GM23248 (cell line): ENCODE measurements at places on chromosomes 12 and 14.

DNA sequence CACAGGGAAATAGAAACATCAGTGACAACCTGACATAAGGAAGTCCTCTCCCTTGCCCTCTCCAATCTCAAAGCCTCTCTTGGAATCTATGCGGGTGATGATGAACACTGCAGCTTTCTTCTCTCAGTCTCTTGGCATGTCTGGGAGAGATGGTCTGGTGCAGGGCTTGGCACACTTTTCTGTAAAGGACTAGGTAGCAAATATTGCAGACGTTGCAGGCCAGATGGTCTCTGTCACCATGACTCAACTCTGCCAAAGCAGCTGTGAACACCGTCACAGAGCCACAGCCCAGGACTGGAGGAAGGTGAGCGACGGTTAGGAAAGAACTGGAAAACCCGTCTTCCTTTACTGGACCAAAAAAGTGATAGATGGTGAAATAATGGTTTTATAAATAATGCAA lies 591.0 kb upstream of the TMEM132C start:
- peak; percentile 12 for DNase-seq

DNA sequence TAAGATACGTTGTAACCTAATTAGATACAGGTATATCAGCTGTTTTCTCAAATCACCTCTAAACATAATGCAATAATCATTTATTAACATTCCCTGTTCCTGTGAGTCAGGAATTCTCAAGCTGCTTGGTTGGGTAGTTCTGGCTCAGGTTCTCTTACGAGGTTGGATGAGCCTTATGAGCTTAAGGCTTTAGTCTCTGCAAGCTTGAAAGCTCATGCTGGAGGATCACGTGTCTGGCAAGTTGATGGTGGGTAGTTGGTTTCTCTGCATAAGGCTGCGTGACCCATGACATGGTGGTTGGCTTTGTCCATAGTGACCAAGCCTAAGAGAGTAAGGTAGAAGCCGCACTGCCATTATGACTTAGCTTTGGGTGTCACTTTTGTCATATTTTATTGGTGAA lies 62.0 kb downstream of the PLEKHA5 start:
- no peak for DNase-seq

GRCh38 chr12:77847680-77848431 lies 17.2 kb downstream of the NAV3 start:
- peak; percentile 86 for DNase-seq

DNA sequence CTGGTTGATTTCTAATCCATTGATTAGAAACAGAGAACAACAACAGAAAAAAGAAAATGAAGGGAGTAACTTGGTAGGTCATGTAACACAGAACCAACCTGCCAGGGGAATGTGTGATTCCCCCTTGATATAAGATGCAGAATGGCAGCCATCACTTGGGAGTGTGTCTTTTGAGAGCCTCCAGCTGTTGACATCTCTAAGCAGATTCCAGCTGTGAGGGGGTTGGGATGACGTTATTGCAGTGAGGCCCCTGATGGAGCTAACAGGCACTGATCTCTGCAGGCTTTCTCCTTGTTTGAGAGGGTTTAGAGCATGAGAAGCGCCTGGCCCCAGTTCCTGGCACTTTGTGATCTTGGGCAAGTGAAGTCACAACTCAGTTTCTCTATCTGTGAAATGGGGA lies 124.9 kb downstream of the PELI2 start:
- DNase-seq, result no peak

DNA sequence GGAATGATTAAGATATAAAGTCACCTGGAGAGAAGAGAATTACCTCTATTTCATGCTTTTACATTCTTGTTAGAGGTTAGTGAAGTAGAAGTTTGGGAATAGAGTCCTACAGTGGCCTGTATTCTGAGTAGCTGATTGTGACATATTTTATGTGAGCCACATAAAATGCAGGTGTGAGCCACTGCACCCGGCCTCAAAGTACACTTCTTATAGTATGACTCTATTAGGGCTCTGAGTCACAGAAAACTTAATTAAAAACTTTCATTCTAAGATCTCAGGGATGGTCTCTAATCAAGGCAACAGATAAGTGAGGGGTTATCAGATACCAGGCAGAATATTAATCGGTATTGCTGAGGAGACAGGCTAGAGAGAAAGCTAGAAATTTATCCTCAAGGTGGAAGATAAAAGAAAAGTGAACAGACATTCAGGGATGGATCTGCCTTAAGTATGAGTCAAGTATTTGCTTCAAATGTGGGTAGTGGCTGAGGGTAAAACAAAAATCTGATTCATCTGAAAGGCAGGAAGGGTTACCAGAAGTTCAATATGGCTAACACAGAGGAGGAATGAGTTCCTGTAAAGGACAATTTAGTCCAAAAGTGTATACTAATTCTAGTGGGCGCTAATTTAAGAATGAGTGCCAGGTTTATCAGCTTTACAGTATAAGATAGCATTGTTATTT lies 5.5 kb upstream of the G2E3 start:
- DNase-seq, result peak; percentile 84

GRCh38 chr14:93337143-93337753 lies 4.4 kb upstream of the BTBD7 start:
- DNase-seq, result no peak

DNA sequence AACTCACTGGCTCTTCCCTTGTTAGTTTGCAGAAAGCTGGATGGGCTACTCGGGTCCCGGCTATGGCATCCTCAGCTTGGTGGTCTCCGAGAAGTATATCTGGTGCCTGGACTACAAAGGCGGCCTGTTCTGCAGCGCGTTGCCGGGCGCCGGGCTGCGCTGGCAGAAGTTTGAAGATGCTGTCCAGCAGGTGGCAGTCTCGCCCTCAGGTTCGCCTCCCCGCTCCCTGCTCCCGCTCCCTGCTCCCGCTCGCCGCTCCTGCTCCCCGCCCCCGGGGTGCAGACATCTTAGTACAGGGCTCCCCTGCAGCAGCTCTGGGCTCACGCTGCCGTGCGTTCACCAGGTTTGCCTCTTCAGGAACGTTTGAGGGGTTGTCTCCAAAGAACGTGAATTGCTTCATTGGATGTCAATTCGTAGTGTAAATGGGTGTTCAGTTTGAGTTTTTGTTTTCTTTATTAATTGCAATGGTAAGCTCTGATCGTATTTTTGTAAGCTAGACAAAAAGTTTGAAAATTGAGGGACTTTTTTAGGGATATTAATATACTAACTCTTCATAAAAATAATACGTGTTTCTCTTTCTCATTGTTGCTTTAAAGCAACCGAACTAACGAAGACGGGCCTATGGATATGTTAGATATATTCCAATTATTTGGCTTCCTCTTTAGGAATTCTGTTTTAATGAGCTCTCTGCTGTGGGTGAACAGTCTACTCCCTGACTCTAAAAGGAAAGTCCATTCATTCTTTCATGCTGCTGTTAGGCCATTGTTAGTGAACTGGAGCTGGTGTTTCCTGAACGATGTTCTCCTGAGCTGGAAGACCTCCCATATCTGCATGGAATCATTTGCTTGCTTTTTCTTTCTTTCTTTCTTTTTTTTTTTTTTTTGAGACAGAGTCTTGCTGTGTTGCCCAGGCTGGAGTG lies 71.3 kb downstream of the ANKRD9 start:
- DNase-seq, result peak; percentile 94

GRCh38 chr12:89122852-89123251 lies 229.4 kb downstream of the DUSP6 start:
- no peak for DNase-seq

GRCh38 chr14:102164965-102165364 lies 25.3 kb downstream of the WDR20 start:
- DNase-seq, result no peak

GRCh38 chr14:39972704-39973103 lies 540.5 kb upstream of the FBXO33 start:
- no peak for DNase-seq

GRCh38 chr14:75667099-75667765 lies 6.2 kb downstream of the TTLL5 start:
- no peak for DNase-seq

DNA sequence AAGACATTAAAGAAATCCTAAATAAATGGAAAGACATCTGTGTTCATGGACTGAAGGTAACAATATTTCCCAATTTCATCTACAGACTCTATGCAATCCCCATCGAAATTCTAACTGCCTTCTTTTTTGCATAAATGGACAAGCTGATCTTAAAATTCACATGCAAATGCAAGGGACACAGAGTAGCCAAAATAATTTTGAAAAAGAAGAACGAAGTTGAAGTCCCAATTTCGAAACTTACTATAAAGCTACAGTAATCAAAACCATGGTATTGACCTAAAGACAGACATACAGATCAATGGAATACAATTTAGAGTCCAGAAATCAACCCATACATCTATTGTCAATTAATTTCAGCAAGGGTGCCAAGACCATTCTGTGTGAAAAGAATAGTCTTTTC lies 16.4 kb upstream of the CD27 start:
- DNase-seq, result no peak

DNA sequence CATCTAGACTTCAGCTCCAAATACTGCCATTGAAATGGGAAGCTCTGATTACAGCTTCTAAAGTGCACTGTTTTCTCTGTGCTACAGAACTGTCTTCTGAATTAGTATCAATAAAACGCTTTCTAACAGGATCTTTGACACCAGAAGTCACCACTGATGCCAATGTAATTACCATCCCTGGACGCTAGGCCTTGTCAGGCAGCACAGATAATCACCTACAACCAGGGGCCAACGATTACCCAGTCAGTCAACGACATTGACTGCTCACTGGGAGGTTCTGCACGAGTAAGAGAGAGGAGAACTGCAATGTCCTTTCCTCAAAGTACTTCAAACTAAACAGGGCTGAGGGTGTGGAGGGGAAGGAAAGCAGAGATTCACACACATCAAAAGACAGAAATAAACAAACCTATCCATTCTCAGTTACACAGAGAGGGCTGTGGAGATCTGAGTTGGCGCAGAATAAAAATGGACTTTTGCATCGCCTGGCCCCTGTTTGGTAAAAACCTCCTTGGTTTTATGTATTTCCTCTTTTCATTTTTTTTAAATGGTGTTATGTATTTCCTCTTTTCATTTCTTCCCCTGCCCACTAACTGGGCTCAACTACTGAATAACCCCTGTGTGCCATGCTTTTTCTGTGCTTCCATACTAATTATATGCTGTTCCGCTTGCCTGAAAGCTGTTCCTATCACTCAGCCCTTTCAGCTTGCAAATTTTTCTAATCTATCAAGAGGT lies 492.2 kb downstream of the APAF1 start:
- no peak for DNase-seq

- DNase-seq, result peak; percentile 2
Measured at GRCh38 chr12:5506821-5507231, 74.9 kb downstream of the NTF3 start.

DNA sequence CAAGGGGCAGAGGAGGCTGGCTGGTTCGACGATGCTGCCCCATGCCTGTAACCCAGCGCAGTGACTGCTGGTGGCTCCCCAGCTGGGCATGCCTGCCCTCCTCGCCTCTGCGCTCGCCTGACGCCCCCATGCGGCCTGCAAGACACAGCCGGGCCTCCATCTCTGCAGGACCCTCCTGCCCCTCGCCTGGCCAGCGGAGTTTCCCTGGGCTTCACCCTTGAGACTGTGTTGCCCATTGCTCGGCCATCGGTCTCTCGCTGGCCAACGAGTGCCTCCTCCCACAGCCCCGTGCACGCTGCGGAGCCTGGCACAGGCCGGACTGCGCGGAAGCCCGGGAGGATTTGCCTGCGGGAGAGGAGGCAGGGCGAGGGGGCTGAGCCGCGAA lies 17.6 kb downstream of the ASPG start:
- DNase-seq, result no peak
